ENCODE measurements at places on chromosomes 13 and 19. TPM values are rescaled to one million over a fixed set of nuclear protein-coding genes. Genes with fewer than 3 reads are reported as not detected.

The IFI30 gene
- total RNA-seq: 77.6 TPM

The FLT3LG gene
- 0.74 TPM for total RNA-seq

The MEIOSIN gene
- total RNA-seq: not detected

The SIGLEC9 gene
- not detected for total RNA-seq

The NEK5 gene
- not detected for total RNA-seq

The PRR22 gene
- total RNA-seq: 2.6 TPM

The KLF1 gene
- total RNA-seq: not detected

The DACT3 gene
- total RNA-seq: 12.0 TPM

The ELL gene
- 16.0 TPM for total RNA-seq

The CEACAM1 gene
- 1.3 TPM for total RNA-seq

The RFPL4AL1 gene
- 0.17 TPM for total RNA-seq

The C1QTNF9B gene
- total RNA-seq: not detected

The ZNF792 gene
- 8.3 TPM for total RNA-seq
